ENCODE measurements at places on chromosomes 5 and 9.
A peak's percentile ranks its signal among the peaks of the same experiment; 100 is the strongest.

- H3K4me1 ChIP-seq, result no peaks in the 10 kb centered on the region
- no peaks in the 10 kb centered on the region for H3K27me3 ChIP-seq
- no peak overlapping the region for H3K27ac ChIP-seq
- no peaks in the 10 kb centered on the region for H3K36me3 ChIP-seq
These were observed 30.4 kb downstream of the CAMK4 start for GRCh38 chr5:111254613-111255012.

DNA sequence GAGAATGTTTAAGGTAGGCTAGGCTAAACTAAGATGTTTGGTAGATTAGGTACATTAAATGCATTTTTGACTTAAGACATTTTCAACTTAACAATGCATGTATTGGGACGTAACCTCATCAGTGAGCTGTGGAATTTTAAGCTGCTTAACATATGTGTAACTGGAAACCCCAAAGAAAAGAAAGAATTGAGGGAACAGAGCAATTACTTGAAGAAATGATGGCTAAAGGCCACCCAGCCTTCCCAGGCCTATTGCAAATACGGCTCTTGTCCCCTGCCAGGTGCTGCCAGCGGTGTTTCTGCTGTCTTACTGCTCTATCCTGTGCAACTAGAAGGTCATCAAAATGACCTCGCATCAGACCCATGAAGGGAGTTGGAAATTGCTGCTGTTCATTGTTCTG is 52.0 kb downstream of the RICTOR start:
- H3K27me3 ChIP-seq, result no peaks in the 10 kb centered on the region
- no peak overlapping the region for H3K27ac ChIP-seq
- no peak overlapping the region for H3K4me3 ChIP-seq
- DNase-seq, result no peak
- H3K4me1 ChIP-seq, result peaks cover 27% of the 10 kb centered on the region

DNA sequence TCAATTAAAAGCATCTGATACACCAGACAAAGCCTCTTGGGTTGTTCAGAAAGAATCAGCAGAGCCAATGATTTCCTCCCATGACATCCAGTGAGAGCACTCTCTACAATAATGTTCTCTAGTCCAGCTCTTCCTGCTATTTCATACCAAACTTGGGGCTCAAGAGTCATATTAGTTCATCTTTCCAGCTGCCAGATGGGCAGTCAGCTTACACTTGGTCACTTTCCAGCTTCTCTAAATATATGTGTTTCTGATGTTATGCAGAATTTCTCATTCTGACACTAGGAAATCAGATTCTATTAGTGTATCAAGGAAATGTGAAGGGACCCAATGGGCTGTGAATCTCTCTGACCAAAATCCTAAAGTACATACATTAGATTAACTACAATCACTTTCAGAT is 148.9 kb downstream of the ENC1 start:
- peaks cover 4% of the 10 kb centered on the region for H3K4me1 ChIP-seq
- H3K27ac ChIP-seq, result no peak overlapping the region
- H3K4me3 ChIP-seq, result no peak overlapping the region
- no peak for DNase-seq
- H3K36me3 ChIP-seq, result no peaks in the 10 kb centered on the region
- H3K27me3 ChIP-seq, result no peaks in the 10 kb centered on the region

GRCh38 chr5:156783092-156783491 is 67.0 kb upstream of the PPP1R2B start:
- no peaks in the 10 kb centered on the region for H3K4me1 ChIP-seq
- no peak for DNase-seq
- H3K27ac ChIP-seq, result no peak overlapping the region
- H3K36me3 ChIP-seq, result no peaks in the 10 kb centered on the region
- no peak overlapping the region for H3K4me3 ChIP-seq
- H3K27me3 ChIP-seq, result no peaks in the 10 kb centered on the region

- no peak overlapping the region for H3K4me3 ChIP-seq
- H3K36me3 ChIP-seq, result no peaks in the 10 kb centered on the region
- H3K4me1 ChIP-seq, result no peaks in the 10 kb centered on the region
- DNase-seq, result no peak
- no peak overlapping the region for H3K27ac ChIP-seq
These were observed 6.1 kb downstream of the IL13 start for GRCh38 chr5:132663771-132664695.

DNA sequence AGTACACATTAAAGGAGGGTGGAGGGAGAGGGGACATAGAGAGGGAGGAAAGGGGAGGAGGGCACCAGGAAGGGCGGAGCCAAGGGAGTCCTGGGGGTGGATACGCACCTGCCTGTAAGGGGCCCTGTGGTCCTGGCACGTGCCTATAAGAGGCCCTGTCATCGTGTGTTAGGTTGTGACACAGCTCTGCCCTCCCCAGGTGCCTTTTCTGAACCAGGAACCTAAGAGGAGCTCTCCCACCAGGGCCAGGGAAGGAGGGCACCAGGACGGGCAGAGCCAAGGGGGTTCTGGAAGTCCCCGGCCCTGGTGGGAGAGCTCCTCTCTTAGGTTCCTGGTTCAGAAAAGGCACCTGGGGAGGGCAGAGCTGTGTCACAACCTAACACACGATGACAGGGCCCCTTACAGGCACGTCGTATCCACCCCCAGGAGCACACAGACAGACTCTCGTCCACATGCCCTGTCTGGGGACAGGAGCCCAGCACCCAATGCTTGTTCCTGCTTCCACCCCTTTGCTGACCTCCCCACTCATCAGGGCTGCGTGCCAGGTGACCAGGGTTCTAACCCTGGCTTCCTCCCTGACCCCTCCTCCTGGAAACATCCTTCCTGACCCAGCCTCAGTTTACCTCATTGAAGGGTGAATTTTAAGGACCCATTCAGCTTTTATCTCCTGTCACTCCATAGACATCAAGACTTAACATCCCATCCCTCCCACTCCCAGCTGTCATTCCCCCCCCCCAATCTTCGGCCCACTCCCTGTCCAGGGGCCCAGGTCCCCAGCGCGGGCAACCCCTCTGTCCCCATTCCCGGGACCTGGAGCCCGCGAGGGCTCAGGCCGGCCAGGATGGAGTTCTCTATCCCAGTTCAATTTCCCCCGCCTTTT is 12.9 kb upstream of the OLFM1 start:
- H3K4me1 ChIP-seq, result no peaks in the 10 kb centered on the region
- no peak overlapping the region for H3K4me3 ChIP-seq
- no peak overlapping the region for H3K27ac ChIP-seq
- H3K27me3 ChIP-seq, result peaks cover 50% of the 10 kb centered on the region

- H3K4me3 ChIP-seq, result no peak overlapping the region
- no peaks in the 10 kb centered on the region for H3K4me1 ChIP-seq
- H3K27me3 ChIP-seq, result no peaks in the 10 kb centered on the region
- no peak overlapping the region for H3K27ac ChIP-seq
- no peak for DNase-seq
- no peaks in the 10 kb centered on the region for H3K36me3 ChIP-seq
These were observed 332.4 kb downstream of the DMAC1 start for GRCh38 chr9:7467186-7467585.

GRCh38 chr9:99876190-99876589 is 30.3 kb upstream of the STX17 start:
- H3K4me1 ChIP-seq, result no peaks in the 10 kb centered on the region
- H3K27me3 ChIP-seq, result no peaks in the 10 kb centered on the region
- no peak overlapping the region for H3K4me3 ChIP-seq
- H3K36me3 ChIP-seq, result no peaks in the 10 kb centered on the region
- H3K27ac ChIP-seq, result no peak overlapping the region
- peak; percentile 6 for DNase-seq

GRCh38 chr9:82882138-82882537 is 180.8 kb downstream of the RASEF start:
- H3K4me3 ChIP-seq, result no peak overlapping the region
- no peak for DNase-seq
- H3K4me1 ChIP-seq, result no peaks in the 10 kb centered on the region
- no peaks in the 10 kb centered on the region for H3K36me3 ChIP-seq

DNA sequence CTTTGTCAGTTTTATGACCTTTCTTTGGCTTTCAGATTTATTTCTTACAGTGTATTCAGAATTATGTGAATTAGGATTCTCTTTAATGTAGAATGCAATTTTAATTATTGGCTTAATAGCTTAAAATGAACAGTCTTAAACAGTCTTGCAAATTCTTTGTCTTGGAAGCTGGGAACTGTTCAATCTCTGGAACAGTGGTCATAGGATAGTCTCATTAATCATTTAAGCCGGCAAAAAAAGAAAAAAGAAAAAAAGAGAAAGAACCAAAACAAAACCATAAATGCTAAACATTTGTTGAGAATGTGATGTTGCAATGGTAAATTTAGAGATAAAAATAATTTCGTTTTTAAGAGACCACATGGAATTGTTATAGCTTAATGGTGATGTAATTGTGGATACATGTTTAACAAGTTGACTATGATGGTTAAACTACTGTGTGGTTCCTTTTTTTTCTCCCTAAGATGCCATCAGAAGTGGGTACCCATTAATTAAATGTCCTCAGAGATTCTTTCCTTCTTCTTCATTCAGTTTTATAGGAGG is 61.6 kb downstream of the NNT start:
- H3K27ac ChIP-seq, result no peak overlapping the region
- peaks cover 38% of the 10 kb centered on the region for H3K36me3 ChIP-seq
- H3K4me3 ChIP-seq, result no peak overlapping the region
- no peaks in the 10 kb centered on the region for H3K4me1 ChIP-seq
- DNase-seq, result no peak
- H3K27me3 ChIP-seq, result no peaks in the 10 kb centered on the region

DNA sequence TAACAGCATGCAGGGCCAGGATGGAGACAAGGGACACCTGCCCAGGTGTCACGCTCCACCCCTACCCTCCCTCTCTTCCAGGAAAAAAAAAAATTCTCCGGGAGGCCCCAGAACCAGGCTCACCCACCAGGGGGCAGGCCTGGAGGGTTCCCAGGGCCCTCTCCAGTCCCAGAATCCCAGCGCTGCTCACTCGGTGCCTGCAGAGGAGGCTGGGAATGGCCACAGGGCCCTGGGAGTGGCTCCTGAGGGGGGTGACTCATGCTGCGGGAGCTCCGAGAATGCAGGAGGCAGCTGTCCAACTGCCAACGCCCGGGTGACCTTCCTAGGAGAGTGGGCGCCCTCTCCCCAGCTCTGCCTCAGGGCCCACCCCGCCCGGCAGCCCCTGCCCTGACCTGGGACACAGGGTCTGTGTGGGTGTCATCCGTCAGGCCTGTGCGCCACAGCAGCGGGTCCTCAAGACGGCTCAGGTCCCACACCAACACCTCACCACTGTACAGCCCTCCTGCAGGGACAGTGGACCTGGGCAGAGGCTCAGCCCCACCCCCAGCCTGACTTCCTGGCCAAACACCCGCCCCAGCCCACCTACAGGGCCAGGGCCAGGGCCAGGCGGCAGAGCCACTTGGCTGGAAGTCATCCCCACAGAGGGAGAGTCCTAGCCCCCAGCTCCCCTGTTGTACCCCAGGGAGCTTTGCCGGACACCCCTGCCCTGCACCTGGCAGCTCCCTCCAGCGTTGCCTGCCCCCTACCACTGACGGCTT is 21.2 kb downstream of the DYNC2I2 start:
- no peak for DNase-seq
- H3K27me3 ChIP-seq, result no peaks in the 10 kb centered on the region
- H3K4me1 ChIP-seq, result no peaks in the 10 kb centered on the region
- no peak overlapping the region for H3K4me3 ChIP-seq

DNA sequence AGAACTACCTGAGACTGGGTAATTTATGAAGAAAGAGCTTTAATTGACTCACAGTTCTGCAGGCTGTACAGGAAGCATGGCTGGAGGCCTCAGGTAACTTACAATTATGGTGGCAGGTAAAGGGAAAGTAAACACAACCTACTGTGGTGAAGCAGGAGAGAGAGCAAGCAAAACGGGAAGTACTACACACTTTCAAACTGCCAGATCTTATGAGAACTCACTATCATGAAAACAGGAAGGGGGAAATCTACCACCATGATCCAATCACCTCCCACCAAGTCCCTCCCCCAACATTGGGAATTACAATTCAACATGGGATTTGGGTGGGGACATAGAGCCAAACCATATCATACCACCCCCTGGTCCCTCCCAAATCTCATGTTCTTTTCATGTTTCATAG is 58.7 kb upstream of the GPR151 start:
- H3K27me3 ChIP-seq, result no peaks in the 10 kb centered on the region
- no peaks in the 10 kb centered on the region for H3K4me1 ChIP-seq
- H3K27ac ChIP-seq, result no peak overlapping the region
- no peak overlapping the region for H3K4me3 ChIP-seq
- DNase-seq, result no peak

DNA sequence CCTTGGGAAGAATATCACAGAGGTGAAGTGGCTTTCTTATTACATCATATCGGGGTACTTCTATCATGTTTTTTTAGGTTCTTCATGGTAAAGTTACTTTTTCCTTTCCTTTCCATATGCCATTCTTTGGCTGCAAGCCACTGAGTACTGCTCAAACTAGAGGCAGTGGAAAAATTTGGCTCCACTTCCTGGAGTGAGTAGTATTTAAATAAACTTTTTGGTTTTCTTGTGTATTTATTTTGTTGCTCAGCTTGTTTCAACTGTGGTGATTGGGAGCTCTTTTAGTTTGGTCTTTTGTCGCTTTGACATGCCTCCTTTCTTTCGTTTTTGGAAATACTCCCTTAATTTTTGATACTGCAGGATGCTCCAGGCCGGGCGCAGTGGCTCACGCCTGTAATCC is 69.8 kb downstream of the WDR70 start:
- H3K27me3 ChIP-seq, result no peaks in the 10 kb centered on the region
- no peak overlapping the region for H3K4me3 ChIP-seq
- H3K36me3 ChIP-seq, result peaks cover 5% of the 10 kb centered on the region
- no peak overlapping the region for H3K27ac ChIP-seq

DNA sequence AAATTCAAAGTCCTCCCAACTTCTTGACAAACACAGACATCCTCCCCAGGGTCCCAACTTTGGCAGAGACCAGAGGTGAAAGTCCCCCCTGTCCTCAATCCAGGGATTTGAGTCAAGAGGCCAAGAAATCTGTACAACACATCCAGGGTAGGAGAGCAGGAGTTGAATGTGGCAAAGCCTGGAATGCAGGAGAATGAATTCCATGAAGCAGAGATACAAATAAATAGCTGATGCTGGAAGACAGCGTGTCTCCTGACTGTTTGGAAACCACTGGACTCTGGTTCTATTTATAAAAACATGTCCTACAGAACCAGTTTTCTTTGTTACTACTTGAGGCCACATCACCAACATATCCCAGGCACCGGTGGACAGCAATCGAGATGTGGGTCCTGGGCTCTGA is 43.7 kb upstream of the SLIT3 start:
- DNase-seq, result no peak
- no peak overlapping the region for H3K4me3 ChIP-seq
- no peaks in the 10 kb centered on the region for H3K27me3 ChIP-seq
- no peak overlapping the region for H3K27ac ChIP-seq
- H3K4me1 ChIP-seq, result peaks cover 3% of the 10 kb centered on the region

- no peak for DNase-seq
- H3K4me3 ChIP-seq, result no peak overlapping the region
- no peak overlapping the region for H3K27ac ChIP-seq
- no peaks in the 10 kb centered on the region for H3K36me3 ChIP-seq
- no peaks in the 10 kb centered on the region for H3K4me1 ChIP-seq
These were observed 51.0 kb upstream of the DPYSL3 start for GRCh38 chr5:147560718-147561331.

- H3K4me1 ChIP-seq, result no peaks in the 10 kb centered on the region
- no peaks in the 10 kb centered on the region for H3K27me3 ChIP-seq
- H3K4me3 ChIP-seq, result no peak overlapping the region
- no peak for DNase-seq
- H3K36me3 ChIP-seq, result no peaks in the 10 kb centered on the region
These were observed 9.3 kb upstream of the EDIL3 start for GRCh38 chr5:84393969-84394368.
